ENCODE measurements at places on chromosomes 5 and 9. TPM values are rescaled to one million over a fixed set of nuclear protein-coding genes. Genes with fewer than 3 reads are reported as not detected.
A peak's percentile ranks its signal among the peaks of the same experiment; 100 is the strongest.

DNA sequence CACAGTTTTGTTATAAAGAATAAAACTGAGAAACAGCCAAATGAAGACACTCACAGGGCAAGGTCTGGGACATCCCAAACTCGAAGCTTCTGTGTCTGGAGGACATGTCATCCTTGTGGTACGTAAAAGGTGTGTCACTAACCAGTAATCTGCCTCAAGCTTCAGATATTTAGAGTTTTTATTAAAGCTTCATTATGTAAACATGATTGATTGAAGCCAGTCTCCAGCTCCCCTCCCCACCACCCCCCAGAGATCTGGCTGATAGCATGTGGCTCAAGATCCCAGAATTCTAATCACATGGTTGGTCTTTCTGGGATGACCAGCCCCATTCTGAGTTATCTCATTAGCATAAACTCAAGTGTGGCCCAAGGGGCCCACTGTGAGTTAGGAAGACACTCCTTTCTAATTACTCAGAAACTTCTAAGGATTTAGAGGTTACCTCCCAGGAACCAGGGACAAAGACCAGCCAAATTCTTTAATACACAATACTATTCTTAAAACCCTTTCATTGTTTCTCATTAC, 31.4 kb upstream of the ERAP1 start:
- H3K27me3 ChIP-seq = no peaks in the 10 kb centered on the region
- DNase-seq = no peak
- H3K4me3 ChIP-seq = no peak overlapping the region
- no peaks in the 10 kb centered on the region for H3K36me3 ChIP-seq
- H3K27ac ChIP-seq = no peak overlapping the region

DNA sequence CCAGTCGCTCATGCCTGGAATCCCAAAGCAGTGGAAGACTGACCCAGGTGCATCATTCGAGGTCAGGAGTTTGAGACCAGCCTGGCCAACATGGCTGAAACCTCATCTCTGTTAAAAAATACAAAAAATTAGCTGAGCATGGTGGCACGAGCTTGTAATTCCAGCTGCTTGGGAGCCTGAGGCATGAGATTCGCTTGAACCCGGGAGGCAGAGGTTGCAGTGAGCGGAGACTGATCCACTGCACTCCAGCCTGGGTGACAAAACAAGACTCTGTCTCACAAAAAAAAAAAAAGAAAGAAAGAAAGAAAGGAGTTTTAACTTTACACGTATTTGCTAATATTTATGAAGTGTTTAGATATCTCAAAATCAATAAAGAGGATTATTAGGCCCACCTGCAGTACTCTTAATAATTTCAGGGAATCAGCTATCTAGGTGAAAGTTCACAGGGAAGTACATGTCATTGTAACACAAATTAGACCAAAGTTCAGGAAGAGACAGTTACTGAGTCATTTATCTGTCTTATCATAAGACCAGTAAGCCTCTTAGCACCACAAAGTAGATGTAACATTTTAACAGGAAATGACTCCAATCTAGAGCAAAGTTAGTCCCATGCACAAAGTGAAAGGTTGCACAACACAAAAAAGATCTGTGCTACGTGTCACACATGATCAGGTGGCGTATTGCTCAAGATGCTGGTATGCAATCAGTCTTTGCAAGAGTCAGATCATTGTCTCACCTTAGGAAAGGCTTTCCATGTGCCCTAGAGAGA, 34.1 kb upstream of the PLIN2 start:
- H3K4me3 ChIP-seq = no peak overlapping the region
- H3K36me3 ChIP-seq = no peaks in the 10 kb centered on the region
- H3K4me1 ChIP-seq = no peaks in the 10 kb centered on the region
- DNase-seq = peak; percentile 40
- H3K27me3 ChIP-seq = no peaks in the 10 kb centered on the region

GRCh38 chr9:81683238-81683637, 6.1 kb downstream of the TLE1 start:
- peak overlapping the region; percentile 11 for H3K27ac ChIP-seq
- H3K36me3 ChIP-seq = peaks cover 3% of the 10 kb centered on the region
- H3K4me1 ChIP-seq = peaks cover 12% of the 10 kb centered on the region
- no peak overlapping the region for H3K4me3 ChIP-seq

The IRX4 gene
- not detected for total RNA-seq

- no peak for DNase-seq
Observed at GRCh38 chr5:18761801-18762200, 1127.5 kb downstream of the TAF11L14 start.

The FOXI1 gene
- 5.1 TPM for total RNA-seq

The SLC22A4 gene
- 2.4 TPM for total RNA-seq

The PCDHB10 gene
- total RNA-seq = 2.3 TPM

The QRFP gene
- total RNA-seq = not detected

- H3K4me3 ChIP-seq = no peak overlapping the region
- no peaks in the 10 kb centered on the region for H3K27me3 ChIP-seq
- H3K36me3 ChIP-seq = no peaks in the 10 kb centered on the region
- DNase-seq = no peak
- H3K4me1 ChIP-seq = peaks cover 2% of the 10 kb centered on the region
Observed at GRCh38 chr5:75620184-75620959, 9.1 kb downstream of the ANKDD1B start.

- no peak overlapping the region for H3K27ac ChIP-seq
- no peaks in the 10 kb centered on the region for H3K36me3 ChIP-seq
- no peak for DNase-seq
- H3K4me3 ChIP-seq = no peak overlapping the region
Observed at GRCh38 chr9:85224729-85225128, 517.0 kb downstream of the AGTPBP1 start.

The HRH2 gene
- total RNA-seq = 10.6 TPM

DNA sequence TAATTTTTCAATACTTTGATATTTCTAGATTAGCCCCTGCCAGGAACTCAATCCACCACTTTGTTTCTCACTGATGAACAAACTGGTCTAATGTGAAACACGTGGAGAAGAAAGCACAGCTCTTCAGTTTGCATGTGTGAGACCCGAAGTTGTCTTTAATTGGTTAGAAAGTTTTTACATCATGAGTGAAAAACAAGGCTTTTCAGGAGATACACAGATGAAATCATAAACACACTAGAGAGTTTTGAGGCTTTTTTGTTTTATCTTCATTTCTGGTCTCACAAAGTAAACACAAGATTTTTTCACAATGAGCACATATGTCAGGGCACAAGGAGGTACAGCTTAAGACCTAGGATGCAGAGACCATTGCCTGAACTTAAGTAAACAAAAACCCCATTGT, 84.5 kb upstream of the MOCS2 start:
- no peak overlapping the region for H3K4me3 ChIP-seq
- no peaks in the 10 kb centered on the region for H3K36me3 ChIP-seq
- no peak overlapping the region for H3K27ac ChIP-seq
- no peaks in the 10 kb centered on the region for H3K27me3 ChIP-seq

The CDC25C gene
- total RNA-seq = 0.25 TPM

GRCh38 chr5:142465476-142465875, 140.7 kb upstream of the SPRY4 start:
- no peaks in the 10 kb centered on the region for H3K4me1 ChIP-seq
- H3K27ac ChIP-seq = no peak overlapping the region
- no peak overlapping the region for H3K4me3 ChIP-seq
- no peaks in the 10 kb centered on the region for H3K36me3 ChIP-seq
- no peak for DNase-seq

- H3K27ac ChIP-seq = no peak overlapping the region
- H3K4me3 ChIP-seq = no peak overlapping the region
- DNase-seq = no peak
- H3K4me1 ChIP-seq = no peaks in the 10 kb centered on the region
Observed at GRCh38 chr9:135567311-135567710, 5.8 kb downstream of the PAEP start.

The GDNF gene
- total RNA-seq = 0.88 TPM

The NCS1 gene
- total RNA-seq = 37.4 TPM

- H3K27ac ChIP-seq = no peak overlapping the region
- H3K27me3 ChIP-seq = no peaks in the 10 kb centered on the region
- no peaks in the 10 kb centered on the region for H3K36me3 ChIP-seq
Observed at GRCh38 chr9:92377876-92378275, 26.5 kb downstream of the OGN start.

DNA sequence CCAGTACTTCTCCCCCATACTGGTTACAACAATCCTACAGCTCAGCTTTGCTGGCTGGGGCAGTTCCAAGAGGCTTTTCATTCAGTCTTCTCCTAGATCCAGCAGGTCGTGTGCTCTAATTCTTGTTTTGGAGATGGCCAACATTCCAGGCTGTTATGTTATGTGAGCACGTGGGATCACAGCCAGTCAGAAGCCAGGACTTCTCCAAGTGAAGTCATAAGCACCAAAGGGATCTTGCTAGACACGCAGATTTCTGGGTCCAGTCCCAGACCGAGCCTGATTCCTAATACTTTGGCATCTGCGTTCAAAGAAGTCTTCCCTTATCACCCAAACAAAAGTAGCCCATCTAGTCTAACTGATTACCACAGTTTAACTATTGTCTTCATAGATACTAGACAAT, 1.4 kb upstream of the LARP1 start:
- no peaks in the 10 kb centered on the region for H3K36me3 ChIP-seq
- H3K4me3 ChIP-seq = peak overlapping the region; percentile 6
- no peaks in the 10 kb centered on the region for H3K27me3 ChIP-seq
- H3K27ac ChIP-seq = peak overlapping the region; percentile 97

- no peak overlapping the region for H3K27ac ChIP-seq
- H3K36me3 ChIP-seq = peaks cover 2% of the 10 kb centered on the region
- H3K4me1 ChIP-seq = no peaks in the 10 kb centered on the region
- DNase-seq = no peak
Observed at GRCh38 chr9:316382-316965, 101.8 kb downstream of the DOCK8 start.

- no peak overlapping the region for H3K4me3 ChIP-seq
- no peaks in the 10 kb centered on the region for H3K27me3 ChIP-seq
- no peaks in the 10 kb centered on the region for H3K36me3 ChIP-seq
Observed at GRCh38 chr5:149304195-149305078, 32.8 kb downstream of the AFAP1L1 start.

DNA sequence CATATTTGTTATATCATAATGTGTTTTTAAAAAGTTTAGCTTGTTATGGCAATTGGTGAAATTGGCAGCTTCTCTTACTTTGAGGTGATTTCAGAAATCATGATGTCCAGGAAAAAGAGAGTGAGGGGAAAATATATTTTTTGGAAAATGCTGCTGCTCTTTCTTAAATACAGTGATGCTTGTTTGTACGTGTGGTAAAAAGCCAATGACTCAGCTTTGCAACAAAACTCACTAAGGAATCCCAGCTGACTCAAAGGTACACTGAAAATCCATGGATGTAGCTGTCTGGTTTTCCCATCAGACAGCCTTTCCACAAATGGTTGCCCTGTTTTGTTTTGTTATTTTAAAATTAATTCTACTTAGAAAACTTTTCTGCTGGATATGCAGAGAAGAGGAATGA, 306.4 kb upstream of the PAPPA start:
- no peak for DNase-seq
- no peaks in the 10 kb centered on the region for H3K36me3 ChIP-seq
- H3K4me1 ChIP-seq = no peaks in the 10 kb centered on the region
- no peaks in the 10 kb centered on the region for H3K27me3 ChIP-seq
- H3K4me3 ChIP-seq = no peak overlapping the region
- H3K27ac ChIP-seq = no peak overlapping the region

GRCh38 chr5:105034401-105034763, 1471.8 kb upstream of the NUDT12 start:
- no peaks in the 10 kb centered on the region for H3K36me3 ChIP-seq
- H3K27ac ChIP-seq = no peak overlapping the region
- H3K4me1 ChIP-seq = no peaks in the 10 kb centered on the region
- H3K27me3 ChIP-seq = no peaks in the 10 kb centered on the region
- DNase-seq = no peak

DNA sequence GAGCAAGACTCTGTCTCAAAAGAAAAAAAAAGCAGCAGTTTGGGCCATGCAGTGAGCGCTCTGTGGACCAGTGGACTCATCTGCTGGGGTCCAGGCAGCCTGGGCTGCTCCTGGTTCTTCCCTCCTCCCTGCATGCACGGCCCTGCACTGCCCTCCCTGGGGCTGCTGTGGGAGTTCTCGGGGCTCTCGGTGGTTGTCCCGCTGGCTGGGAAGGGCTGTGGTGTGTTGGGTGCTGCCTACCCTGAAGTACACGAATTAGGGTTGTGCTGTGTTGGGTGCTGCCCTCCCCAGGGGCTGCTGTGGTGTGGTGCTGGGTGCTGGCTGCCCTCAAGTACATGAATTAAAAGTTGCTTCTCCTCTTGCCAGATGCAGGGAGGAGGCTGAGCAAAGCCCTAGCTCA, 18.3 kb upstream of the CLPTM1L start:
- H3K36me3 ChIP-seq = no peaks in the 10 kb centered on the region
- no peak for DNase-seq
- H3K27me3 ChIP-seq = no peaks in the 10 kb centered on the region
- no peaks in the 10 kb centered on the region for H3K4me1 ChIP-seq

The TLX3 gene
- not detected for total RNA-seq

DNA sequence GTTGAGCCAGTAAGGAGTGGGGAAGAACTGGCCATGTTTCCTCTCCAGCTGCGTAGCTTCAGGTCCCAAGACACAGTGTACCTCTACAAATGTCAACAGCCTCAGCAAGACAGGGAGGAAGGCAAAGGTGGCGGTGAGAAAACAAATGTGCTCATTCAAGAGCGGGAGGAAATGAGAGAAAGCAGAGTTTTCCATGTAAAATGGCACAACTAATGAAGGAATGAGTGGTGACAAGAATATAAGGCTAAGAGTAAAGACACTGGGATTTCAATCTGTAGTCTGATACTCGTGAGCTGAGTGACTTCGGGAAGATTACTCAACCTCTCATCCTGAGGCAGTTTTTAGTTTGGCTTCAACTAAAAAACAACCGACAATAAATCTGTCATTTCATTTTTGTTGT, 67.6 kb downstream of the DPYSL3 start:
- H3K27ac ChIP-seq = no peak overlapping the region
- no peaks in the 10 kb centered on the region for H3K27me3 ChIP-seq
- no peaks in the 10 kb centered on the region for H3K4me1 ChIP-seq
- no peaks in the 10 kb centered on the region for H3K36me3 ChIP-seq

DNA sequence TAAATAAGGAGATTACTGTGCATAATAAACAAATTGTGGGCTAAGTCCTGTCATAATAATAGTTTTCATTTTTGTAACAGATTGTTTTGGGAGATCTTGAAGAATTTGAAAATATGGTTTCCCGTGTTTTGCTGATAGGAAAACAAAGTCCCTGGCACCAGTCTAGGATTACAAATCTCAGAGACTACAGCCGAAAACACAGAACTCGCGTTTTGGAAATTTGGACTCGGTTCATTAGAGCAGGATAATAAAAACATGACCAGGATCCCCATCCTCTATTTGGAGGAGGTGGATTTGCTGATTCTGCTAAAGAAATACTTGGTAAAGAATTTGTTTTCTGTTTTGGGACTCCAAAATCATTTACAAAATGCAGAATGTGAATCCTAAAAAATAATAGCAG, 1194.4 kb downstream of the DTWD2 start:
- H3K4me1 ChIP-seq = no peaks in the 10 kb centered on the region
- no peaks in the 10 kb centered on the region for H3K36me3 ChIP-seq
- no peaks in the 10 kb centered on the region for H3K27me3 ChIP-seq
- H3K4me3 ChIP-seq = no peak overlapping the region

- no peaks in the 10 kb centered on the region for H3K27me3 ChIP-seq
- DNase-seq = no peak
- H3K4me1 ChIP-seq = no peaks in the 10 kb centered on the region
Observed at GRCh38 chr5:160660132-160660531, 191.9 kb downstream of the ATP10B start.

GRCh38 chr5:174987443-174988012, 263.1 kb downstream of the MSX2 start:
- H3K4me1 ChIP-seq = peaks cover 3% of the 10 kb centered on the region
- no peaks in the 10 kb centered on the region for H3K36me3 ChIP-seq
- H3K4me3 ChIP-seq = no peak overlapping the region
- no peak for DNase-seq
- no peaks in the 10 kb centered on the region for H3K27me3 ChIP-seq
- no peak overlapping the region for H3K27ac ChIP-seq

The GPR21 gene
- 4.1 TPM for total RNA-seq

The PCDHAC2 gene
- total RNA-seq = 3.6 TPM

All from kidney (tissue), 22 donors.